ENCODE measurements at places on chromosomes 7 and 10.

DNA sequence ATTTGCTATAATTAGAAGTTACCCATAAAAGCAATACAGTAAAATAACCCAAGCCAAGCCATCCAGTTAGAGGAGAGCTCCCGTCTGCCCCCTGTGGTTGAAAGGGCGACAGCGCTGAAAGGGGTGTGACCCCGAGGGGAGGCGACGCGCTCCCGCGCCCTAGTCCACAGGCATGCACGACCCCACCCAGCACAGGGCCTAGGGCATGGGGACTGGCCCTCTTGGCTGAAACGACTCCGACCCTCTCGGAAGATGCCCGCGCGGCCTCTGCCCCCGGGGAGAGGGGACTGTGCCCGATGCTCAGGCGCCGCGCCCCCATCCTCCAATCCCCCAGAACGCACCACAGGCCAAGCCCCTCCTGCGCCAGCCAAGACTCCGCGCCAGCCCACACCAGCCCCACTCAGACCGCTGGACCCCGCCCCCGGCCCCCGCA, 64.0 kb downstream of the CSGALNACT2 start:
- no peak for DNase-seq

DNA sequence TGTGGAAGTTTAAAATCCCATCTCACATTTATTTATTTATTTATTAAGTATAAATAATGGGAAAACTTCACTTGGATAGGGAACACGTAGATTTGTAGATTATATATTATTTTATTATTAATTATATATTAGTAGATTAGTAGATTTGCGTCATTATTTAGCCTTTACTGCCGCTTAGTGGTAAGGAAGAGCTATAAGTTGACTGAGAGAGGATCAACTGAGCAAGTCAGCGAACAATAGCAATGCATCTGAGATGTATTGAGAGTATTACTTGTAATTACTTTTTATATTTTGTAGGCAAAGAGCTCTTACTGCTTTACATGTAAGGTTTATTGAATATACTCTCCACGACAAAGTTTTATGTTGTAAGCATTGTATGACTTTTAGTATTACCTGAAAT, 244.5 kb upstream of the ANKRD30A start:
- DNase-seq: no peak

- no peak for DNase-seq
Measured at GRCh38 chr7:106568680-106569499, 92.1 kb downstream of the CCDC71L start.

- no peak for DNase-seq
Measured at GRCh38 chr7:156177422-156178055, 365.3 kb upstream of the SHH start.

All from C1 segment of cervical spinal cord (tissue), 14 donors.